ENCODE measurements at places on chromosomes 7 and 10.

DNA sequence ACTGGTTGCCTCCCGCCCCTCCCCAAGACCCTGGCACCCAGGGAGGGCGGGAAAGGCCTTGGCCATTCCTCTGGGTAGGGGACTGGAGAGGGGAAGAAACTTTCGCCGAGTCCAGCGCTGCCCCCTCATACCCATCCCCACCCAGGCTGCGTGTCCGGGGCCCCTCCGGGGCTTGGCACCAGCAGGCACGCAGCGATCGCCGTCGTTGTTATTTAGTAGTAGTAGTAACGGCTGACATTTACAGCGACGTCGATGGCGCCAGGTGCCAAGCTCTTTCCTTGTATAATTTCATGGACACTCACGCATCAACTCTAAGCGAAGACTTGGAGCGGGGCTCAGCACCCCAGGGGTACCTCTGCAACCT lies 3.3 kb upstream of the PDGFA start:
- DNase-seq = no peak

DNA sequence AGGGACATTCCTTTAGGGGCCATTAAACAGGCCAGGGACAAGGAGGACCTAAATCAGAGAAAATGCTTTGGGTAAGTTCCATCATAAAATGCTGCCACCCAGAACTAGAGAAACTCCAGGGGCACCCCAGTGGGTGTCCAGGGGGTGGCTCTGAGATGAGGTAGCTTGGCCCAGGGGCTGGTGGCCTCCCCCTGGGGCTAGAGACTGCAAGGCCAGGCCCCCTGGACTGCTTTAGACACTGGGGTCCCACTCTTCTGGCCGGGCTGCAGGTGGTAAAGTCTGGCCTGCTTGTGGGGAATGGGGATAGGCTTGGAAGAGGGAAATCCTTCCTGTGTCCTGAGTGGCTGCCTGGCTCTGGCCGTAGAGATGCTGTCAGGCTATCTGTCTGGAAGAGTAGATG lies 169.6 kb upstream of the PODXL start:
- DNase-seq = no peak

DNA sequence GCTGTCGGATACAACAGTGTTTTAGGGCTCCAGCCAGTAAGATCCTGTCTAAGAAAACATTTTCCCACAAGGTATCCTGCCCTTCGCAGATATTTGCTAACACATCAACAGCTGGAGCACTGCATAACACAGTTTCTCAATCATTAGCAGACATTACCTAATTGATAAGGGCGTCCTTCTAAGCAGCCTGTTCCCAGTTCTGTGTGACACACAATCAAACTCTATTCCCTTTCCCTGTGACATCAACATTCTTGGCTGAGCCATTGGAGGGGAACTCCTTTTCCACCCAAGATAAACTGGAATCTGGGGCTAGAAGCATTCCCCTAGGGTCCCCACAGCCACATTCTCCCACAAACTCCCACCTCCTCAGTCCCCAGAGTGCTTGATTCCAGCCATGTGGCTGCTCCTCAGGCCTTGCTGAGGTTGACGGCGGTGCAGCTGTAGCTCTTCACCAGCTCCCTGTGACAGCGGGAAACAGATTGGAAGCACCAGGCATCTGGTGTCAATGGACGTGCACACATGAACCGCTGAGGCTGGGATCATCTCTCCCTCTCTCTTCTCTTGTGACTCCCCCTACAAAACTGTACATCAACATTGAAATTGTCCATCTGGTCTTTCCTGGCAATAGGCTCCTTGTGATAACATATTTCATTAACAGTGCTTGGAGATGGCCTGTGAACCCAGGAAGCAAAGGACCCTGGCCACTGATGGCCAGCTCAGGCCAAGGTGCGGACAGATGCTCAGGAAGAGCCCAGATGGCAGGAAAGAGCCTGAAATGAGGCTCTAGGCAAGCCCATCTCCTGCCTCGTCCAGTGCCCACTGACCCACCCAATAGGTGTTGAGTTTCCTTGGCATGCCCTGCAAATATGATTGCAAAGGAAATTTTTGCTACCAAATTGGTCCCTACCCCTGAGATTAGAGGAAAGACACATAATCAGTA lies 131.1 kb upstream of the TBX20 start:
- DNase-seq = no peak

- no peak for DNase-seq
Observed at GRCh38 chr7:38674513-38674912, 43.3 kb upstream of the AMPH start.

GRCh38 chr7:104958371-104958865 lies 55.6 kb upstream of the KMT2E start:
- DNase-seq = no peak

DNA sequence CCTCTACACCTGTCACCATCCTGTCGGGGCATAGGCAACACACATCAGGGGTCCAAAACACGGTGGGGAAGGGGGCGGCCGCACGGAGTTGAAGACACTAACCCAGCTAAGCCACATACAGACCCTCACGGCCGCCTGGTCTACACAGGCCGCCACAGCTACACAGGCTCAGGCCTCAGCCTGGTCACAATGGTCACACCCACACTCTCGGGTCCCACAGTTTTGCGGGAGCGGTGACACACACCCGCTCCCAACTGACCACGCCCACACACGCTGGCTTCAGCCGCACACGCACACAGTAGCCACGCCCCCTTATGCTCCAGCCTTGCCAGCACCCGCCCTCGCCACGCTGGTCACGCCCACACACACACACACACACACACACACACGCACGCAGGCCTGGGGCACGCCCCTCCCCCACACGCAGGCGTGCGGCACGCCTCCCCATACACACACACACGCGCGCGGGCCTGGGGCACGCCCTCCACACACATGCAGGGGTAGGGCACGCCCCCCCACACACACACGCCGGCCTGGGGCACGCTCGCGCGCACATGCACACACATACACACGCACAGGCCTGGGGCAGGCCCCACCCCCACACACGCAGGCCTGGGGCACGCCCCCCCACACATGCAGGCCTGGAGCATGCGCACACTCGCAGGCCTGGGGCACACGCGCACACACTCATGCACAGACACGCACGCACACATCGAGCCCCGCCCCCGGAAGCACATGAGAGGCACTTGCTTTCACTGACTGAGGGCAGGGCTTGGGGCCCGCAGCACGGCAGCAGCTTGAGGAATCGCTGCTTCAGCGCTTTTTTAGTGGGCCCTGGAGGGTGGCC lies 12.3 kb upstream of the OGA start:
- DNase-seq = peak; percentile 88

DNA sequence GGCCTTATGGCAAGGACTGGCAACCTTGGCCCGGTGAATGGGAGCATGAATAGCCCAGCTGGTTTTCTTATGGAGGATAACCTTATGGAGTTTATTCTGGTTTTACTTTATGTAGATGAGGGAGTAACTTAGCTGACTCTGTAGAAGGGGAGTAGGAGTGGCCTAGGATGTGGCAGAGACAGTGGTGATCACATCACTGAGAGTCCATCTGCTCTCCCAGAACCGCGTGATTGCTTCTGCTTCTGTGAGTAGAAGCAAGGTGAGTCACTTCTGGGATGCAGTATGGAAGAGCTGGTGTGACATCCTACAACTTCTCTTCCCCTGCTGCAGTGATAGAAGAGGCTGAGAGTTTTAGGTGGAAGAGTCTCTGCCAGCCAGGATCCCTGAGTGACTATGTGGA lies 129.2 kb downstream of the RPS24 start:
- DNase-seq = no peak

DNA sequence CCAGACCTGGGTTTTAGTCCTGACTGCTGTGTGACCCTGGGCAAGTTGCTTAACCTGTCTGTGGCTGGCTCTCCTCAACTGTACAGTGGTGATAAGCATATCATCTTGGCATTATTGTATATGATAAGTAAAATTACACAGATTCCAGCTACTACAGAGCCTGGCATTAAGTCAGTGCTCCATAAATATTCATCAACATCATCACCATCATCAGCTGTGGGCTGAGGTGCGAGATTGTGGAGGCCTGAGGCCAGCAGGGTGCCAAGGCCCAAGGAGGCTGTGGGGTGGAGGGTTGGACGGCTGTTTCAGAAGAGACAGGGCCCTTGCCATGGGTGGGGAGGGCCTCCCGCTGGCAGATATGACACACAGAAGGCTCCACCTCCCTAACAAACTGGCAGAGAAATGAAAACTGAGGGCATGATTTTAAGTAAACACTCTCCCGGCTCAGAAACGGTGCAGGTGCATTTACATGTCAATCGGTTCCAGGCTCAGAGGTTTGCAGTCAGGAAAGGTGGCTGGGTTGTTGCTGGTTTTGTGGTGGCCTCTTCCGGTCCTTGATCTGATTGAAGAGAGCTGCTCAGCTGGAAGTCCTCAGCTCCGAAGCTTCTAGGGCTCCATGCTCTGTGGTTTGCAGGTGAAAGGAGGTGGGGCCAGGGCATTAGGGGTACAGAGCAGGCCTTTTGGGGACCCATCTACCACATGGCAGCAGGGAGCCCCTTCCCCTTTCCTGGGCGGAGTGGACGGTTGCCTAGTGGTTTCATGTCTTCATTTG lies 10.2 kb downstream of the CRYGN start:
- DNase-seq = no peak

- DNase-seq = no peak
Observed at GRCh38 chr7:23205909-23206767, 24.3 kb downstream of the NUP42 start.

- no peak for DNase-seq
Observed at GRCh38 chr7:158042156-158042880, 545.3 kb downstream of the PTPRN2 start.

- peak; percentile 78 for DNase-seq
Observed at GRCh38 chr10:62093863-62094291, 174.8 kb downstream of the RTKN2 start.

GRCh38 chr7:11835260-11835659 lies 3.3 kb upstream of the THSD7A start:
- DNase-seq = no peak

DNA sequence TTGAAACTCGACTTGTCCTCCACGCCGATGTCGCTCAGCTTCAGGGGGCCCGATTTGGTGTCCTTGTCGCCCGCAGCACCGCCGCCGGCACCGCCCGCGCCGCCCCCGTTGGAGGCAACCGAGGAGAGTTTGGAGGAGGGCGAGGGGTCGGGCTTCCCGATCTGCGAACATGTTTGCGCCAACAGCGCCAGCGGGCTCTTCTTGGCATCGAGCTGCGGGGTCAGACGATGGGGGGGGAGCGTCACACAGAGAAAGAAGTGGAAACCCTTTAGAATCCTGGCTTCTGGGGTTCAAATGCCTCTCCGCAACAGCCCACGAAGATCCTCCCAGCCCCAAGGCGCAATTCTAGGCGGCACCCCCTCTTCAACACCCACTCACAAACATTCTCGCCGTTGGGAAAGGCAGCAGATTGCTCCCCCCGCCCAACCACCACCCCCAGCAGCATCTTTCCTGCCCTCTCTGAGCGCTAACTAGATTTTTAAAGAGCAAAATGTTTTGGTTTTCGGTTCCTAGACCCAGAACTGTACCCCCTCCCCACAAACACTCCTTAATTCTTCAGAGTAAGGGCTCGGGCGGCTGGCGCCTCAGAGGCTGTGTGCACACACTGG lies 1.3 kb downstream of the ZNF503 start:
- no peak for DNase-seq

- DNase-seq = no peak
Observed at GRCh38 chr7:137590756-137591305, 247.3 kb upstream of the PTN start.

DNA sequence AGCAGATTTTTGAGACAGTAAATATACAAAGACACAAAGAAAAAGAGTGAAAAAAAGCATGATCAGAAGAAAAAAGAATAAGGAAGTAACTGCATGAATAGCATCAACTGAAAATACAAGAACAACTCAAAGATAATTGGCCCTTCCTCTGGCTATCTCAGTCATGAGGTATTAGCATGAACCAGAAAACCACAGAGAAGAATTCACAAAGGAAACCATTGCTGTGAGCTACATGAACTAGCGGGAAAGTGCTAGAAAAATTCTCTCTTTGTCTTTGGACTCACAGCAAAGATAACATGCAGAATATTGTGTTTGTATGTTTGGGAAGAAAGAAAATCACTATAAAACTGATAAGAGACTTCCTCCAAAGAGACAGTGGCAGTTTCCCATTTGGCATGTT lies 82.9 kb downstream of the SORCS1 start:
- no peak for DNase-seq

GRCh38 chr7:147432079-147432478 lies 1158.5 kb upstream of the C7orf33 start:
- no peak for DNase-seq

GRCh38 chr10:10613656-10614244 lies 403.9 kb upstream of the CELF2 start:
- peak; percentile 41 for DNase-seq

DNA sequence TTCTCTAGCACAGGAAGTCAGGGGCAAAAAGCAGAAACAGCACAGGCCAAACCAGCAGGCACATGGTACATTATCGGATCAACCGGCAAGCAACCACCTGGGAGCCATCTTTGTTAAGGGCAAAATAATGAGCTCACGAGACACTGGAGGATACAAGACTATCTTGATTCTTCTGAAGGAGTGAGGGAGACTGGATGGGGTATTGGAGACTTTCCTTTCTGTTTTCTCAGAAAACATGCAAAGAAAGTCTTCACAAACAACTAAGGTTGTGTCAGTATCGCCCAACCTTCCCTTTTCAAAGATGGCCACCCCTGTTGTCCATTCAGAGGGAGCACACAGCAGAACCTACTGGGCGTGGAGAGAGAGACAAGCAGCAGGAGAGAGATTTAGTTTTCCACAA lies 29.6 kb downstream of the GOLGA7B start:
- no peak for DNase-seq

DNA sequence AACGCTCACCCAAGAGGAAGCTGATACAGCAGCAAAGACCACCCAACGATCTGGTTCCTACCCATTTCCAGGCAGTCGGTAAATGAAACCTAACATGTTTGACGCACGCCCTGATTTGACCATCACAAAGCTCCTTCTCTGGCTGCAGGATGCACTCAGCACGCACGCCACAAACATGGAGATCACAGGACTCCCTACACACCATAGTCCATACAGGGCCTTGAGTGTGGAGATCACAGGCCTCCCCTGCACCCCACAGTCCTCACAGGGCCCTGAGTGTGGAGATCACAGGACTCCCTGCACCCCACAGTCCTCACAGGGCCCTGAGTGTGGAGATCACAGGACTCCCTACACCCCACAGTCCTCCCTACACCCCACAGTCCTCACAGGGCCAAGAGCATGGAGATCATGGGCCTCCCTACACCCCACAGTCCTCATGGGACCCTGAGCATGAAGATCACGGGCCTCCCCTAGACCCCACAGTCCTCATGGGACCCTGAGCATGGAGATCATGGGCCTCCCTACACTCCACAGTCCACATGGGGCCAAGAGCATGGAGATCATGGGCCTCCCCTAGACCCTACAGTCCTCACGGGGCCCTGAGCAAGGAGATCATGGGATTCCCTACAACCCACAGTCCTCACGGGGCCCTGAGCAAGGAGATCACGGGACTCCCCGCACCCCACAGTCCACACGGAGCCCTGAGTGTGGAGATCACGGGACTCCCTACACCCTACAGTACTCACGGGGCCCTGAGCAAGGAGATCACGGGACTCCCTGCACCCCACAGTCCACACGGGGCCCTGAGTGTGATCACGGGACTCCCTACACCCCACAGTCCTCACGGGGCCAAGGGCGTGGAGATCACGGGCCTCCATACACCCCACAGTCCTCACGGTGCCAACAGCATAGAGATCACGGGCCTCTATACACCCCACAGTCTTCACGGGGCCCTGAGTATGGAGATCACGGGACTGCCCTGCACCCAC lies 409.2 kb downstream of the DNAJB6 start:
- DNase-seq = no peak
